CD4-positive, alpha-beta T cell treated with Interleukin-6 for 4 hours (primary cell): ENCODE measurements at places on chromosomes 3 and 15.
A peak's percentile ranks its signal among the peaks of the same experiment; 100 is the strongest.

DNA sequence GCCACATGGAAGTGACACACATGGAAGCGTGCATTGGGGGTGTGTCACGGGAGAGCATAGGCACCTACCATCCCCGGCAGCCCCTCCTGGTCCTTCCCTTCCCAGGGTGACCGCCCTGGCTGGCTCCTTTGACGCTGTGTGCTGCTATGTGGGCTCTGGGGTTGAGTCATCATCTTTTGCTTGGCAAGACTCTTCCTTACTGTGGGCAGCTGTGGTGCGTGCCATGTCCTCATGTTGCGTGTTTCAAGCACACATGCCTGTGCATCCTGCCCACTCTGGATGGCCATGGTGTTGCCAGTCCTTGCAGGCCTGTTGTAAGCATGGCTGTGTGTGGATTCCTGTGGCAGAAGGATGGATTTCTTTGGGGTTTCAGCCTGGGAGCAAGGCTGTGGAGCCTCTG, 14.0 kb downstream of the PLXNA1 start:
- no peak for DNase-seq

GRCh38 chr15:46110755-46111154, 475.9 kb downstream of the SQOR start:
- no peak for DNase-seq

DNA sequence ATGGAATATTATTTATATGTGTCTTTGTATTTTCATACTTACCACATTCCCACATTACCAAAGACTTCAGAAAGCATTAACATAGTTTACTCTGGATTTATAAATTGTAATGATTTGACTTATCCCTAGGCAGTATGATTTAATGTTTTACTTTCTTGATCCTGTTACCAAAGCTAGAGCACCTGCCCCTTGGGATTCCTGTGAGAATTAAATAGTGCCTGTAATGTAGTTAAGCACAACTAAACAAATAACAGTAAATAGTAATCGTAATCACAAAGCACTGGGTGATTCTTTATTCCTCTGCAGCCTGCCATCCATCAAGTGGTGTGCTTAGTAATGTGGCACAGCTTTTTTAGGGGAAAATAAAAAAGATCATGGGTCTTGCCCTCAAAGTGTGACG, 39.1 kb downstream of the ATP2C1 start:
- no peak for DNase-seq

GRCh38 chr3:142226474-142226873, 1.1 kb upstream of the GK5 start:
- no peak for DNase-seq

GRCh38 chr15:91469632-91470567, 369.8 kb downstream of the SV2B start:
- DNase-seq, result peak; percentile 55

GRCh38 chr15:95975212-95975611, 355.3 kb upstream of the NR2F2 start:
- DNase-seq, result no peak

- no peak for DNase-seq
Measured at GRCh38 chr3:23662079-23662617, 143.6 kb upstream of the UBE2E1 start.
